MM.1S (cell line): ENCODE measurements at places on chromosomes 3 and 15.

GRCh38 chr3:77535116-77535515 is 495.2 kb downstream of the ROBO2 start:
- DNase-seq, result no peak

DNA sequence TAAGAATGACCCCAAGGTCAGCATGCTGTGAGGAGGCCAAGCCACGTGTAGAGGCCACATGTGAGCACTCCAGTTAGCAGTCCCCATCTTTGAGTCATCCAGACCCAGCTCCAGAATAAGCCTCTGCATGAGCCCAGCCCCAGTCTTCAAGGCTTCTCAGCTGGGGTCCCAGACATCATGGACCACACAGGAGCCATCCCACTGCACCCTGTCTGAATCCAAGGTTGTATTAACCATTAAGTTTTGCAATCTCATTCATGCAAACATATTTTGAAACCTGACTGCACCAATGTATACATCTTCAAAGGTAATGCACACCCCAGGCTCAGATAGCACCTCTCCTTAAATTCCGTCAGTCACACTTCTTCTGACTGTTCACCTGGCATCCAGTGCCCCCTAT is 249.1 kb upstream of the CHRNA7 start:
- DNase-seq, result no peak

DNA sequence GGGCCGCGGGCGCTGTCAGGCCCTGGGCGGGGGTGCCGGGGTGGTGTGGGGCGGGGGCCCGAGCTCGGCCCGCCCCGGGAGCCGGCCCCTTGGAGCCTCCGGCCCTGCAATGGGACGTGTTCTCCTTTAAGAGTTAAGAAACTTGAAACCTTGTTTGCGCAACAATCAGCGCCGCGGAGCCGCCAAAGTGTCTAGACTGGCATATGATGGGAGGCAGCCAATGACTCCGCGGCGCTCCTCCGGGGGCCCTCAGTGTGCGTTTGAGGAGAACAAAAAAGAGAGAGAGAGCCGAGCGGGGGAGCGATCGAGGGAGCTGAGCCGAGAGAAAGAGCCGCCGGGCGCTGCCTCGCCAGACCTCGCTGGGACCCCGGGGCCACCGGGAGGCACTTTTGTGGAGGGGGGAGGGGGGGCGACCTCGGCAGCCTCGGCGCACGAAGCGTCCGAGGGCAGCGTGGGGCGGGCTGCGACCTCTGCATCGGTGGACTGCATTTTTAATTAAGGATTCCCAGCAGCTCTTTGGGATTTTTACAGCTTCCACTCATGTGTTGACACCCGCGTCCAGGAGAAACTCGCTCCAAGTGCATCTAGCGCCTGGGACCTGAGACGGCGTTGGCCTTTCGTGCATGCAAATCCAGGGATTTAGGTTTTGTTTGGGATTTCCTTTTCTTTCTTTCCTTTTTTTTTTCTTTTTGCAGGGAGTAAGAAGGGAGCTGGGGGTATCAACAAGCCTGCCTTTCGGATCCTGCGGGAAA is at the start of gene SMAD6:
SMAD6 (plus strand) TSS at position 202 of the 752 bp plus-strand sequence. CDS start 1,023 bp downstream, outside the sequence.
- DNase-seq, result peak; percentile 93

DNA sequence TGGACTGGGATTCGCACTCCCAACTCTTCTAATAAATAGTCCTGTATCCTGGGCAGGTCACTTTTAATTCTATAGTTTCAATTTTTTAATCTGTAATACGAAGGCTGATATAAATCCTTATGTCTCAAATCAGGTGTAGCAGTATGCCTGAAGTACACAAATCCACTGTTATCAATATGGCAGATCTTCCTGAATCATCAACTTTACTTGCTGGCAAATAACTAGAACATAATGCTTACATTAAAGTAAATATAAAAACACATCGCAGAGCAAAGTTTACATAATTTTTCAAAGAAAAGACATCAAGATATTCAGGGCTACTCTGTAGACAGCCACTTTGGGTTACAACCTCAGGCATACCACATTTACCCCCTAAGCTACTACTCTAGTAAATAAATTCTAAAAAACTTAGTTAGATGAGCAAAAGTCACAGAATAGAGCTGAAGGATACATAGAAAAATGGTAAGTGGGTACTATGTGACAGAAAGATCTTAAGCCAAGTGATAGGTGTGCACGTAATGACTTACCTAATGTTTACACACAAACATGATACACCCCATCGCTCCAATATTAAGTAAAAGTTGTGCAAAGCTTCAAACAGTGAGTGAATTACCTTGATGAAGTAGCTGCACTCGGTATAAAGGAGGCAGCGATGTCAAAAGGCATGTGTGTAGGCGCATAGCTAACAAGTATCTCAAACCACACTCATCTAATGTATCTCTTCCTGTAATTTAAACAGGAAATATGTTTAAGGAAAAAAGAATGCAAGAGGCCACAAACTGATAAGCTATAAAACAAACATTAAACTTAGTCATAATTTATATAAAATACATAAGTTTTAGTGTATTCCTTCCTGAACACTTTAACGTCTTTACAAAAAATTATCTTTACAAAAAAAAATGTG is 127.9 kb downstream of the DMXL2 start:
- no peak for DNase-seq

DNA sequence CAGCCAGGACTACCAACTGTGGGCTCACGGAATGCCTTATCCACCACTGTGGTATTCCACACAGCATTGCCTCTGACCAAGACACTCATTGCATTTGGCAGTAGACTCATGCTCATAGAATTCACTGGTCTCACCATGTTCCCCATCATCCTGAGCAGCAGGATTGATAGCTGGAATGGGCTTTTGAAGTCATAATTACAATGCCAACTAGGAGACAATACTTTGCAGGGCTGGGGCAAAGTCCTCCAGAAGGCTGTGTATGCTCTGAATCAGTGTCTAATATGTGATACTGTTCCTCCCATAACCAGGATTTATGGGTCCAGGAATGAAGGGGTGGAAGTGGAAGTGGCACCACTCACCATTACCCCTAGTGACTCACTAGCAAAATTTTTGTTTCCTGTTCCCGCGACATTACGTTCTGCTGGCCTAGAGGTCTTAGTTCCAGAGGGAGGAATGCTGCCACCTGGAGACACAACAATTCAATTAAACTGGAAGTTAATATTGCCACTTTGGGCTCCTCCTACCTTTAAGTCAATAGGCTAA is 58.6 kb upstream of the CCDC80 start:
- no peak for DNase-seq

GRCh38 chr15:69060041-69060481 is 45.6 kb downstream of the NOX5 start:
- DNase-seq, result no peak

DNA sequence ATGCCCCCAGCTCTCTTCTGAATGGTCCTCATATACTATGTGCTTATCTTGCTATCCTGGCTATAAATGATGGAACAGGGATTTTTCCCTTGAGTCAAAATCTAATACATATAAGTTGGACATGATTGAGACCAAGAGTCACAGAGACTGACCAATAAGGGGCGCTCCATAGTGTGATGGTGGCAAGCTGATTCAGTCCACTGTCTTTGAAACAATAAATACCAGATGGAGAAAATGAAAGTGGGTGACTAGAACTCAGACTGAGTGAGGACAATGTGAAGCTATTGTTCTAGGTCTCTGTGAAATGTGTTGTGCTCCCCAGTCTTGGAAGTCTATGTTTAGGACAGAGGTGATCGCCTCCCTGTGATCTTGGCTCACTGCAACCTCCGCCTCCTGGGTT is 10.6 kb upstream of the FSTL1 start:
- DNase-seq, result no peak

DNA sequence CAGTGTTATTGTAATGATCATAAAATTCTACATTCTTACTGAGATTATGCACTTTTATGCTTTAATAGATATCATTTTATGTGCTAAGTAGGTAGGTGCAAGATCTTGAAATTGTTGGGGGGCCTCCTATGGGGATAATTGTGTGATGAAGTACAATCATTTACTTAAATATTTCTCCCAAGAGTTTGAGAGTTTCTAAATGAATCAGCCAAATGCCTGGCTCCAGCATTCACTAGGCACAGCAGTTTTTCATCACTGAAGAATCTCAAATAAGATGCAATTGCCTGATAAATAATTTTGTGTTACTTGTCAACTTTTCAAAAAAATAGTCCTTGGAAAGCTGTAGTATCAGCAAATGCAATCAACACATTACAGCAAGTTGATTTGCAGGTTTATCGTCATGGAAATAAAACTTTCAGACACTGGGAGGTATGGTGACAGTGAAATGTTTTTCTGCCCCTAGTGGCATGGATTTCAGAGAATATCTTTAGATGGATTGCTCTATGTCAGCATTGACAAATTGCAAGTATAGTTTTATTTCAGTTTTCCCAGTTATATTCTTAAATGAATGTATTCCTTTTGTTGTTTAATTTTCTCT is 167.1 kb downstream of the NEK11 start:
- no peak for DNase-seq

DNA sequence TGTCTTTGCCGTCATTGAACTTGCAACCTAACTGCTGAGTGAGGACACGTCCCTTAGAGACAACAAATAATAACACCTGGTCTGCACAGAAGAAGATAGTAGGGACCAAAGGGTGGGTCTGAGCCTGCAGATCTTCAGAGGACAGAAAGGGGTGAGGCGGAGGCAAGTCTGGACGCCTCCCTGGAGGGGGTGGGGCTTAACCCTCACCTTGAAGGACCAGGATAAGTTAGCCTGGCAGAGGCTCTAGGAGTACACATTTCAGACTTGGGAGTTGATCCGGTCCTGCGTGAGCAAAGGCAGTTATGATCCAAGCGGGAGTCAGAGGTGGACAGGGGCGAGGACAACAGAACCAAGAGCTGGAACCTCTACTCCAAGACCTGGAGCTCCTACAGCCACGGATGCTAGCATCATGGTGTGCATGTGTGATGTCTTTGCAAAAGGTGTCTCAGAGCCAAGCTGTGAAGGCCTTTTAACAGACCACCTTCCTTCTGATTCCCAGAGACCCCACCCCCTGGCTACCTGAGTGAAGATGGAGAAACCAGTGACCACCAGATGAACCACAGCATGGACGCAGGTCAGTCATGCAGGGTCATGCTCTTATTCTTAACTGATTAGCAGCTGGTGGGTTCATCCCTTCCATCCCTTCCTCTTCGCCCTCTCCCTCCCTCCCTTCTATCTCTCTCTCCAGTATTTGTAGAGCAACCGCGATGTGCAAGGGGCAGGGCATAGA is 88.0 kb downstream of the AAGAB start:
- no peak for DNase-seq
